ENCODE measurements at places on chromosomes 12 and 14.

GRCh38 chr12:69331519-69331908, 16.7 kb upstream of the LYZ start:
- DNase-seq: no peak

GRCh38 chr12:64824500-64825142, at the start of gene TBC1D30:
TSS of gene TBC1D30 (plus strand) at chr12:64824647. CDS start at chr12:64824880, 233 bp downstream.
- DNase-seq: no peak

GRCh38 chr14:64605926-64606685, 56.3 kb downstream of the PPP1R36 start:
- DNase-seq: no peak

- DNase-seq: no peak
Observed at GRCh38 chr12:11573880-11574279, 75.6 kb upstream of the ETV6 start.

GRCh38 chr14:100529561-100530031, 57.6 kb downstream of the BEGAIN start:
- no peak for DNase-seq

- DNase-seq: no peak
Observed at GRCh38 chr12:2668816-2669215, 126.0 kb upstream of the FKBP4 start.

DNA sequence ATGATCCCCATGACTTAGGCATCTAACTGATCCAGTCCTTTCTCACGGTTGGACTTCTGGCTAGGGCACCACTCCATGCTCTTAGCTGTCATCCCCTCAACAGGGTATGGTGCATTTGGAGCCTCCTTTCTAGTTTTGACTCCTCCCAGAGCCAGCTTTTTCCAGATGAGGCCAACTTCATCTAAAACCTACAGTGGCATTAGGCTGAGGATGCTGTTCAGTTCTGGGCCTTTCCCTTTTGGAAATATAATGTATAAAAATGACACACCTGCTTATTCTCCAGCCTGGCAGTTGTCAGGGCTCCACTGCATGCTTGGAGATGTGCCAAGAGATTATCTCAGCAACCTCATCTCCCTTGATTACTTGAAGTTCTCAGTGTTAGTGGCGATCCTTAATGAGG, 239.7 kb downstream of the EMP1 start:
- no peak for DNase-seq

DNA sequence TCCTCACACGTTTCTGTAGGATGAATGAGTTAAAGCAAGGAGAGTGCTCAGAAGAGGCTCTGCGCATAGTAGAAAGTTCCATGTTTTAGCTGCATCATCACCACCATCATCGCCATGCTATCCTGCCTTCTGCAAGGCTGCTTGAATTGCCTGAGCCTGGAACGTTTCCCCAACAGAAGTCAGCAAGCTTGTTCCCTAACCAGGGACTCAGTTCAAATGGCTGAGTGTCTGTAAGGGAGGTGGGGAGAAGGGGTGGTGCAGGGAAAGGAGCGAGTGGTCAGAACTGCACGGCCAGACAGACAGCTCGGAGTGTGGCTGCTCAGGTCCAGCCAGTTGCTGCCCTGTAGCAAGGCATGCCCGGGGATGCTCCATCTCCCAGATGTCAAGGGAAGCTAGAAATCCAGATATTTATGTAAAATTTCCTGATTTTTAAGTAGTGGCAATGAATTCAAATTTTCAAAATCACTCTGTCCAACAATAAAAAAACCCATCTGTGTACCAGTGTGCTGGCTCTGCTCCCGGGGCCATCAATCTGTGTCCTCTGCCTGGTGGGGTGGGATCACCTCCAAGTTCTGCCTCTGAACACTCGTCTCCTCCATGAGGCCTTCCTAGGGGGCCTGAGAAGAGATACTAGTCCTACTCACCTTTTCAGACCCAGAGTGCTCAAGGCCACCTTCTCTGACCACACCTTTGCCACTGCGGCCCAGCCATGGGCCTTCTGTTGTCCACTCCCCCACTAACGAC, 162.7 kb downstream of the FOXN3 start:
- DNase-seq: no peak

- no peak for DNase-seq
Observed at GRCh38 chr12:27787559-27787958, 7.5 kb upstream of the MANSC4 start.

DNA sequence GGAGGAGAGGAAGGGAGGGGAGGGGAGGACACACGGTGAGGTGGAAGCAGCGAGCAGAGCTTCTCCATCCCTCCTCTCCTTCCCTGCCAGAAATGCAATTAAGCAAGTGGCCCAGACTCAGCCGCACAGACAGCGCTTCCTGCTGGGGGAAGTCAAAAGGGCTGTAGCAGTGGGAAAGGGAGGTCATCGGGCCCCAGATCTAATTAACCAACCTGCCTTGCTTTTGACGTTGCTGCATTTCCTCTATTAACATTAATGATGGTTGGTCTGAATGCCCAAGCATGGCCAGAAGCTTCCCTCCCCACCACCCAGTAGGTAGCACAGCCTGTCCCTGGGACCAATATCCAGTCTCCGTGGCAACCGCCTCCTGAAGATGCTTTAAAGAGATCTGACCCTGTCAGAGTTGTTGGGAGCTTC, 4.6 kb upstream of the NGB start:
- DNase-seq: no peak

DNA sequence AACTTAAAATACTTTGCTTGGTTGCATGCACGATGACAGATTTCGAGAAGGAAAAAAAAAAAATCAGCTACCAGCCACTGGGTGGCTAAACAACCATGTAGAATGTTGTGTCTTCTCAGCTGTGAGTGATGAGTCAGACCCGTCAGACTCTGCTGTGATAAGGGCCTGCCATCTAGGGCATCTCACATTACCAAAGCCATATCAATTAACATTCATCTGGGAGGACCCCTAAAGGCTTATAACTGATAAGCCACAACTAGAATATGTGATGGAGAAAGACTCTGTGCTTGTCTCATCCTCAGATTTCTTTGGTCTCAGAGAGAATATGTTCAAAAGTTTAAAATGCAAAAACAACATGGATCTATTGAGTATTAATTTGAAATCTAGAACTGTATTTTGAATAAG, 111.5 kb downstream of the PAX9 start:
- DNase-seq: no peak

DNA sequence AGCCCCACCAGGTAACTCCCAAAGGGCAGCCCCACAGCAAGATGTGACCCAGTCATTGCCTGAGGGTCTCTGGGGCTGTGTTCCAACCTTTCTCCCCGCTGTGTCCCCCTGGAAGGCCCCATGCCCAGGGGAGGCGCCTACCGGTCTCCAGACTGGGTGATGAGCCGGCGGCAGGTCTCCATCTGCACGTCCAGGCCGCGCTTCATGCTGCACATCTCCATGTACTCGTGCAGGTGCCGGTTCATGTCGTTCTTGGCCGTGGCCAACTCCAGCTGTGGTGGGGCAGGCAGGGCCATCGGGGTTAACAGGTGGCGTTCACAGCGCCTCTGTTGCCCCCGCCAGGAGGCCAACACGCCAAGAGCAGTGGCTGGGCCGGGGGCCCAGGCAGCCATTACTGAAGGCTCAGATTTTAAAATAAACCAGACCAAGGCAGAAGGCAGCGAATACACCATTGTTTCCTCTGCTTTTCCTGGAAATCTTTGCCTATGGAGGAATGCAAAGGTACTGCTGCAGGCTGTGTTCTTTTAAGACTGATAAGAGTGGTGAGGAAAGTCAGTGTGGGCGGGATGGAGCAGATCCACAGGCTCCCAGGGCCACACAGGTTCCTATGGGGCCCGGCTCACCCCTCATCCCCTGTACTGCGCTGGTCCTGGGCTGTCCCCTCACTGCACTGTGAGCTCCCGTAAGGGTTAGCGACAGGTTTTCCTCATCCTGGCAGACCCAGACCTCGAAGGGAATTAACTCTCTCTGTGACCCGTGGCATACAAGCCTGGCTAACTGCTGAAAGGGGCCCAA, 7.3 kb downstream of the GAPDH start:
- DNase-seq: no peak

DNA sequence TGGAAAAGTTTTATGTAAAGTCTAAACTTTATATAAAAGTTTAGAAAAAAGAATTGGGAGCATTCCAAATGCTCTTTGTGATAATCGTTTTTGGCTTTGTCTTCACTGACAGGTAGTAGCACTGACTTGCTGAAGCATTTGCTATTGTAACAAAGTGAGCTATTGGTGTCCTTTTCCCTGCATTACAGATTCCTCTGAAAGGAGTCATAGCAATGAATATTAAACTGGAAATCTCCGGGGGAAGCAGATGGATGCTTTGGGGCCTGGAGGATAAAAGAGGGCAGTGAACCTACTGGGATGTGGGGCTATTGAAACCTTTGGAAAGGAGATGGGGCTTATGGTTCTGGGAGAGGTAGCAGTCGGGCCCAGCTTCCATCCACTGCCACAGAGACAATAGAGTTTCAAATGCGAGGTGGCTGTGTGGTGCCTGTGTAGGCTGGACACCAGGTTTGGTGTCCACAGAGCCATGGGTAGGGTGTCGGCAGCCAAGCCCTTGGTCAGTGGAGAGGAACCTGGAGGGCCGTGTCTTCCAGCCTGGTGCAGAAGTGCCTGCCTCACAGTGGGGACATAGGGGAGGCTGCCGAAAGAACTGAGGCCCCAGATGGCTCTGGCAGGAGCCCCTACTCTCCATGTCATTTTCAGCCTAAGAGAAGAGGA, 10.1 kb downstream of the GSG1 start:
- DNase-seq: no peak

GRCh38 chr14:97311411-97311810, 514.2 kb downstream of the VRK1 start:
- DNase-seq: no peak

DNA sequence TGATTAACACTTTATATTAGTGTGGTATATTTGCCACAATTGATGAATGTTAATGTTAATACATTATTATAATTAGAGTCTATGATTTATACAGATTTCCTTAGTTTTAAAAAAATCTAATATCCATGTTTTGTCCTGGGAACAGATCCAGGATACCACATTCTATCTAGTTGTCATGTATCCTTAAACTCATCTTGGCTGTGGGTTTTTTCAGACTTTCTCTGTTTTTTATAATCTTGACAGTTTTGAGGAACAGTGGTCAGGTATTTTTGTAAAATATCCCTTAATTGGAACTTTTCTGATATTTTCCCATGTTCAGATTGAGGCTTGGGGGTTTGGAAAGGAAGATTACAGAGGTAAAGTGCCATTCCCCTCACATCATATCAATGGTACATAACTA, 104.1 kb downstream of the LMNTD1 start:
- DNase-seq: no peak

GRCh38 chr12:12372946-12373722, 16.3 kb downstream of the BORCS5 start:
- DNase-seq: no peak

DNA sequence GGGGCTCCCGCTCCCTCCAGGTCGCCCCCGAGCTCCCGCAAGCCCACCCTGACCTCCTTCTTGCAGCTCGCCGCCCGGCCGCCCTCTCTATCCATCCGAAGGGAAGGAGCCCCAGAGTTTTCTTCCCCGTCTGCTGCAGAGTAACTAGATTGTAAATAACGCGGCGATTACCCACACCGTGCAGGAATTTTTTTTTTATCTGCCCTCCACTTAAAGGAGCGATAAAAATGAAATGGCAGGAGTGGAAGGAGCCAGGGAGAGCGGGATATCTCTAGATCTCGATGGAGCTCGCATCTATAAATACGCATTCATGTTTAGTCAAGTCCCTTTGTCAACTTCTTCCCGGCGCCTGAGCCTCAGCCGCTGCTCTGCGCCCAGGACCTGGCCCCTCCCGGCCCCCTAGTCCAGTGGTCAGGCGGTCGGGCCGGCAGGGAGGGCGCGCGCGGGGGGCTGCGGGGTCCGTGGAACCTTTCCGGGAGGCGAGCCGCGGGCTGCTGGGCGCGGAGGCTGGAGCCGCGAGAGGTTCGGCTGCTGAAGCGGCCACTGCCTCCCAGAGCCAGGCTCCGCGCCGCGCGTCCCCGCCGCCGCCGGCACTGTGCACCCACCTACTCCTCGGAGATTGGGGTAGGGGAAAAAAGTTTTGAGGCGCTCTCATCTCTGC, 386.0 kb downstream of the BCAT1 start:
- DNase-seq: no peak

DNA sequence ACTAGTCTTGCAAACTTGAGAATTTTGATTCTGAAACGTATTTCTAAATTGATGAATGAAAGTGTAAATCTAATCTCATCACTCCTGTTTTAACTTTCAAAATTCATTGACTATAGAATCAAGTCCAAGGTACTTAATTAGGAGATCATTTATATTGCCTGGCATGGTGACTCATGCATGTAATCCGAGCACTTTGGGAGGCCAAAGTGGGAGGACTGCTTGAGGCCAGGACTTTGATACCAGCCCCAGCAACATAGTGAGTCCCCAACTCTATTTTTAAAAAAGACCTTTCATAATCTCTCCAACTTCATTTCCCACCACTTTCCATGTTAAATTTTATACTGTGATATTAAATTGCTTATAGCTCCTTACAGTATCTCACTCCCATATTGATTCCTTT, 3.0 kb upstream of the MIPOL1 start:
- no peak for DNase-seq

- DNase-seq: no peak
Observed at GRCh38 chr12:6096527-6096926, 27.9 kb downstream of the VWF start.

GRCh38 chr12:2801044-2801783, 6.4 kb downstream of the FKBP4 start:
- DNase-seq: no peak

DNA sequence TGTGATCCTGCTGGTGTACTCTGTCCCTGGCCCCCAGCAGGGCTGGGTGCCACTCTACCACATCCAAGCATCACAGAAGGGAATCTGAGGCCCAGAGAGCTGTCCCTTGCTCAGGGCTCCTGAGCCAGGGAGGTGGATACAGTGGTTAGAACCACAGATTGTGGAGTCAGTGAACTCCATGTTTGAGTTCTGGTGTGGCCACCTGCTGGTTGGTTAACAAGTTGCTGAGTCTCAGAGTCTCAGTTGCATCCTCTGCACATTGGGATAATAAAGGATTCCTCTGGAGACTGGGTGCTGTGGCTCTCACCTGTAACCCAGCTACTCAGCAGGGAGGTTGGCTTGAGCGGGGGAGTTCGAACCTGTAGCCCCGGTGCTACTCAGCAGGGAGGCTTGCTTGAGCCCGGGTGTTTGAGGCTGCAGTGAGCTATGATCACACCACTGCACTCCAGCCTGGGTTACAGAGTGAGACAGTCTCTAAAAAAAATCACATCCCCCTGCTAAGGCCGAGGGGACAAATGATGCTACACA, 39.4 kb downstream of the MVK start:
- no peak for DNase-seq

GRCh38 chr14:96105089-96105925, 66.1 kb downstream of the C14orf132 start:
- DNase-seq: no peak

- no peak for DNase-seq
Observed at GRCh38 chr12:76176940-76177339, 92.5 kb upstream of the NAP1L1 start.

GRCh38 chr14:99682809-99683618, 1.1 kb upstream of the CYP46A1 start:
- DNase-seq: no peak

GRCh38 chr12:114397978-114398881, 7.7 kb downstream of the TBX5 start:
- no peak for DNase-seq

All from GM04503 (cell line).